HL-60 (cell line): ENCODE measurements at places on chromosomes 11 and 22.

GRCh38 chr22:50542416-50542927 is 3.2 kb upstream of the KLHDC7B start:
- peak; percentile 90 for DNase-seq

DNA sequence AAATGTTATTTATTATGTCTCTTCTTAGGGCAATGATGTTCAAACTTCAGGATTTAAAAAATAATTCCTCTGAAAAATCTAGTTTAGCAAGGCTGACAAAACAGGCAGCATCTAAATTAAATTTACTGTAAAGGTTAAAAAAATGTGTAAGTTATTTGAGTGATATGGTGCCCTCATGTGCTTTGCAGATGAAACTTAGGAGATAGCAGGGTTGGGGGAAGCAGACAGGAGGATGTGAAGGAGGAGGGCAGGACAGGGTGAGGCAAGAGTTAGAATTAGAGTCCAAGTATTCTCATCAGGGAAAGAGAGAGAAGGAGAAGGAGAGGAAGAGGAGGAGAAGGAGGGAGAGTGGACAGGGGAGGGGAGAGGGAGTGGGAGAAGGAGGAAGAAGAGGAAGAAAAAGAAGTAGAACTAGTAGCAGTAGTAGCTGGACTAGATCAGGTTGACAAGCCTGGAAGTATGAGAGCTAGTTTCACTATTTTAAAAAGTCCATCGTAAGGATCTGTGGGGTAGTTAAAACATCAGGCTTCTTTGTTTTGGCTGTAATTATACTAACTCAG is 141.2 kb upstream of the SESN3 start:
- peak; percentile 61 for DNase-seq

DNA sequence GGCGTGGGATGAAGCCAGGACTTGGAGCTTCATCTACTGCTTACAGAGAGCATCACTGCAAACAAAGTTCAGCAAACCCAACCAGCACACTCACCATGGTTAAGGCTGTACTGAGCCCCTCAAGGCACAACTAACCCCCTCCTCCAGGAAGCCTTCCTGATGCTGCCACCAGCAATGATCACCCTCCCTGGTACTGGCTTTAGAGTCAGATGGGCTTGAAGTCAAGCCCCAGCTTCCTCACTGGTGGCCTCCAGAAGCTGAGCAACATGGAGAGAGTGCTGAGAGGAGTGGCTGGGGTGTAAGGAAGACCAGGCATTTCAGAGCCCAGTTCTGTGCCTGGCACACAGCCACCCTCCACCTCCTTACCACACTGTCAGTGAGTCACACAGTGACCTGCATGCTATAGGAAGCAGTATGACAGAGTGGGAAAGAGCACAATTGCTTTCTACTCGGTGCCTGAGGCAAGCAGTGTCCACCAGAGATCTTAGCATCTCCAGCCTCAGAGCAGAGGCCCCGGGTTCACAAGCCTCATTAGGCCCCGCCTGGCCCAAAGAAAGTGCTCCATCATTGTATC is 24.7 kb upstream of the BAIAP2L2 start:
- peak; percentile 59 for DNase-seq

GRCh38 chr22:25359601-25360261 is 140.3 kb downstream of the CRYBB2 start:
- DNase-seq: no peak

GRCh38 chr11:63682066-63683021 is 1.0 kb downstream of the RTN3 start:
- DNase-seq: no peak

GRCh38 chr11:129252621-129253020 is 60.5 kb upstream of the ARHGAP32 start:
- DNase-seq: no peak

DNA sequence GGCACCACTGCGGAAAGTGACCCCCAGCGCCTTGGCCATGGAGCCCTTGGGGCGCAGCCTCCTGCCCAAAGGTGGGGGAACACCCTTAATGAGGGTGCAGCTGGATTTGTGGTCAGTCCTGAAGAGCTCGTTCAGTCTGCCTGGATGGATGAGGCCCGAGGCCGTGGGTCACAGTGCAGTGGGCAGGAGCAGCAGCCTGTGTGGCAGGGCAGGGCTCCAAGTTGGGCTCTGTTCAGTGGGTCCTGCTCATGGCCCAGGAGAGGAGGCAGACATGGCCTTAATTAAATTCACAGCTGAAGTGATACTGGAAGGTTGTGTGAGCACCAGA is 33.3 kb downstream of the FAM83F start:
- DNase-seq: no peak

DNA sequence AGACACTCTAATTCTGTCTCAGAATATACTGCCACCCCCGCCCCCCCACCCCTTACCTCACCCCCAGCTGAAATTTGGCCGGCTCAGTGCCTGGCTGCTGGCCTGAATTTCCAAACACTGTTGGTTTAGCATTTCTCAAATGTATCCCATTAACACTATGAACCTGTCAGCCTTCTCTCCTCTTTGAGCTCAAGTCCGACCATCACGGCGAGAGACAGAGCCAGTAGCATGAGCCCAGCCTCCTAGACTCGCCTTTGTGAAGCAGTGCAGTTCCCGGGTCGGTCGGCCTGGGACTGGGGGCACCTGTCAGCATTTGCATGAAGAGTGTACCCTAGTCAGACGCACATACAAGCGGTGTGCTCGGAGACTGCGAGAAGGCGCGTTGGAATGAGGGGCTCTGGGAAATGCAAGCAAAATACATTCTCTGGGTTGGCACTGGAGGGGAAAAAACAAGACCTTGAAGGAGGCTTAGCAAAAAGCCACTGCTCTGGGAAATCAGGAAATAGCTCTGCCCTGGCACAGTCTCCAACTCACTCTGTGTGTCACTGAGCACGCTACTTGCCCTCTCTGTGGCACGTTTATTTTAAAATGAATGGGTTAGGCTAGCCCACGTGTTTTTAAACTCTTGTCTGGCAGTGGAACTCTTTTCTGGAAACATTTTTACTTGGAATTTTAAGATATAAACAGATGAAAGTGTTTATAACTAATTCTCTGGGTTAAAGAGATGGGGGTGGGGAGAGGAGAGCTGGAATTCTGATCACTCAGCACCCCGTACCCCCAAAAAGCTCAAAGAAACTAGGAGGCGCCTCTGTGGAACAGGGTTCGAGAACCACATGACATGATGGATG is 108.3 kb downstream of the TIMP3 start:
- DNase-seq: no peak

GRCh38 chr11:125404157-125404810 is 91.8 kb downstream of the FEZ1 start:
- no peak for DNase-seq

- no peak for DNase-seq
Measured at GRCh38 chr11:37849706-37850105, 1251.7 kb upstream of the RAG2 start.
